ENCODE measurements at places on chromosomes 4 and X.

DNA sequence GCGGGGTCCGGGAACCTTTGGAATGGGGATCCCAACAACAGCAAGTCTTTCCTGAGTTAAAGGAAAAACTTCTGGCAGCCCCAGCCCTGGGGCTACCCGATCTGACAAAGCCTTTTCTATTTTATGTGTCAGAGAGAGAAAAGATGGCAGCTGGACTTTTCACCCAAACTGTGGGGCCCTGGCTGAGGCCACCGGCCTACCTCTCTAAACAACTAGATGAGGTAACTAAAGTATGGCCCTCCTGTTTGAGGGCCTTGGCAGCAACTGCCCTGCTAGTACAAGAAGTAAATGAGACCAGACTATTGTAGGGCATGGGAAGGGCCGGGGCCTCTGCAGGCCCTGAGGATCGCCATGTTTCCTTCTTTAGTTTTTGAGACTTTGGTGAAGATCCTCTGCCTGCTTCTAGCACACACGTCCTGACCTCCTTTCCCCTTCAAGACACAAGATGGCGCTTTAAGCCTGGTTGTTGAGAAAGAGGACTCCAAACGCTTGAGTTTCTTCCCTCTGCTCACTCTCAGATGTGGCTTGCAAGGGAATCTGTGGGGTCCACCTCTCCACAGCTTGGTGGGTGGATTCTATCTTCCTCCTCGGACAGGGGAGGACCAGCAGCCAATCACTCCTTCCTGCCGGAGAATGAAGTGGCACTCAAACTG, 18.5 kb upstream of the DRD5 start:
- DNase-seq, result peak; percentile 21

DNA sequence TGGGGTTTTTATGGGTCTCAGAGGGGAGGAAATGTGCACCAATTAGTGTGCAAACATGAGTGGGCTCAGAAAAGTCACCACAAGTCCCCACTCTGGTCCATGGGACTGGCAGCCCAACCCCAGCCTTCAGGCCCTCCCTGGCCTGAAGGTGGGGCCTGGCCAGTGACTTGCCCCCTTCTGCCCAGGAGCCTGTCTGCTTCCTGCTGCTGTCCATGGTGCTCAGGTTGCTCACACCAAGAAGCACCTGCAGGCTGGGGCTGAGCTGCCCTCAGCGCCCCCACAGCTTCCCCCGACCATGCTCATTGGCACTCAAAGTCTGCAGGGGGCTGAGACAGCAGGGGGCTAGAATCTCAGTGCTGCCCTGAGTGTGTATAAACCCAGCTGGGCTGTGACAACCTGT, 30.6 kb upstream of the GC start:
- DNase-seq, result no peak

GRCh38 chr4:173404296-173404865, 5.5 kb upstream of the SCRG1 start:
- no peak for DNase-seq

DNA sequence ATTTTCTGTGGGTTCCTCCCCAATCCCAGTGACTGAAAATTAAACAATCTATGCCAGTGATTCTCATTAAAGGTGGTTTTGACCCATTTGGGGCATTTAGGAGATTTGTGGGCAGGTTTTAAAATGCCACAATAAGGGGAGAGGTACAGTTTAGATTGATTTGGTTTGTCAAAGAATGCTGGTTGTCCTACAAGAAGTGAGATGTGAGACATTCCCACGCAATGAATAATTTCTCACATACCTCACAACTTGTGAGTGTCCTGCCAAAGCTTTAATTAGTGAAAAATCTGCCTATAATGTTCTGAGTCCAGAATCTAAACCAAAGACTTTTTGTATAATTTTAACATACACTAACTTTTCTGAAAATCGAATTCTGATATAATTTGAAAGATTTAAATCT, 199.4 kb downstream of the MAPK10 start:
- DNase-seq, result no peak

GRCh38 chrX:46673620-46674359, 85.1 kb downstream of the SLC9A7 start:
- no peak for DNase-seq

DNA sequence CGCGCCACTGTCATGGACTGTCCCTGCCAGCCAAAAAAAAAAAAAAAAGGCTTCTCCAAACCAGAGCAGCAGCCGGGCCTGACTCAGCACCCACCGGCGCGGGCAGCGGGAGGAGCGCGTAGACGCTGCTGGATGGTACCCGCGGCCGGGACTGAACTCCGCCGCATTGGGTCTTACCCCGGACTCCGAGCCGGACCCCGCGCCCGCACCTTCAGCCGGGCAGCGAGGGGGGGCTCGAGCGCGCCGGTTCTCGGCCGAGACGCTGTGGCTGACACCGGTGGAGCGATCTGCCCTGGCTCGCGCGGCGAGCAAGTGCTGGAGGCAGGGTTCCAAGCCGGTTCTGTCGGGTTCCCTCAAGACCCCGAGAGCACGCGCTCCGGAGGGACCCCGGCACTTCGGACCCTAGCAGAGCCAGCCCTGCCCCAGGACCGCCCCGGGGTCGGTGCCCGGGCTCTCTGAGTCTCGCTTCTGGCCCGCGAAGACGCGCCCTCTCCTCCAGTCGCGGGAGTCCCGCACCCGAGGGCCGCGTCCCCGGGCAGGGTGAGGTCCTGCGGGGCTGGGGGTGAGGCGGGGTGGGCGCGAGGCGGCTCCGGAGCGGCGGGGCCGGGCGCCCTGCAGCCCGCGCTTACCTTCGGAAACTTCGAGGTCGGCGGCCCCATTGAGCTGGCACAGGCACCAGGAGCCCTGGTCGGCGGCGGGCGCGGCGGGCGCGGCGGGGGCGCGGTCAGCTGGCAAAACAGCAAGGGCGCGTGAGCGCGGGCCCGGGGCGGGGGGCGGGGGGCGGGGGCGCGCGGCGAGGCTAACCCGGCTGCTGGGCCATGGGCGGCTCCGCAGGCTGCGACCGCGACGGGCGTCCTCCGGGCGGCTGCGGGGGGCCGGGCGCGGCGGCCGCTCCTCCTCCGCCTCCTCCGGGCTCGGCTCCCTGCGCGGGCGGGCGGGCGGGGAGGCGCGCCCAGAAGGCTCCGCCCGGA, 11.8 kb upstream of the MAN2B2 start:
- DNase-seq, result no peak

GRCh38 chr4:170307182-170307581, 217.4 kb upstream of the AADAT start:
- DNase-seq, result no peak

DNA sequence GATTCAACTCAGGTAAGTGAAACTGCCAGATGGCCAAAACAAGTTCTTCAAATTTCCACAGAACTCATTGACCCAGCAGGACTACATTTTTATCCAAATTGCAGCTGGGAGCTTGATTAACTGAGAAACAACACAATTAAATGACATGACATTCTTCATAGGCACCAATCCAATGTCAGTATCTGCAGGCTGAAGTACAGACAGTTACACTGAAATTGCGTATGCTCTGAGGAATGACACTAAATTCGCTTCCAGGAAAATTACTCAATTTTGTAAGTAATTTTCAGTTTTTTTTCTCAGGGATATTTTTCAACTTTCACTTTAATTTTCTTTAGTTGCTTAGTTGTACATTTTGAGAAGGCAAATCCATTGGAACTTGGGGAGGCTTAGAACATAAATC, 4.5 kb downstream of the C1GALT1C1 start:
- DNase-seq, result peak; percentile 34

- no peak for DNase-seq
Measured at GRCh38 chr4:43103048-43103447, 210.5 kb downstream of the GRXCR1 start.

DNA sequence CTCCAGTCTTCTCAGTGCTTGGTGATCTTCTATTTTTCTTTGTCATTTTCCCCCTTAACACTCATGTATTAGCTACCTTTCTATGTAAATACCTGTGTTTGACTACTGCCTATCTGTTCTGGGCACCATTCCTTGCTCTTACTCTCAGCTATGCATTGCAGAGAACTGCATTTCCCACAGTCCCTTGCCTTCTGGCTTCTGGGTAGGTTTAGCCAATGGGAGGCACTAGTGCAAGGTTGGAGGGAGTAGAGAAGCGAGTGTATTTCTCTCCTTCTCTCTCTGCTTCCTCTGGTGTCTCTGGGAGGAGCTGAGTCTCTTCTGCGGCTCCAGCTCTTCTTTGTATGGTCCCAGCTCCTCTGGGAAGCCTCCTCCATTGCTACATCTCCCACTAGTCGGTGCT, 50.5 kb downstream of the CWH43 start:
- DNase-seq, result no peak

GRCh38 chr4:189279188-189279587, 661.5 kb upstream of the FRG1 start:
- no peak for DNase-seq

DNA sequence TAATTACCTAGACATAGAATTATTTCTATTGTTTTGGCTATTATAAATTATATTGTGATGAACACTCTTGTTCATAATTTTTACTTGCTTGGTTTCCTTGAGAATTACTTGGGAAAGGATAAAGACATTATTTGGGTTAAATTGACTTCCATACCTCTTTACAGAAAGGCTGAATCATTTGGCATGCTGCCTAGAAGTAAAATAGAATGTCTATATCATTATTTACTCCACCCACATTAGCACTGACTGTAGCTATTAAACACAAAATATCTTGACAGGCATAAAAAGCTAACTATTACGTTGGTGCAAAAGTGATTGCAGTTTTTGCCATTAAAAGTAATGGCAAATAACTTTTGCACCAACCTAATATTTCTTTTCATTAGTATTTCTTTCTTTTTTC, 29.7 kb upstream of the ADH6 start:
- DNase-seq, result no peak

- no peak for DNase-seq
Measured at GRCh38 chrX:71514367-71515037, 18.4 kb upstream of the OGT start.

DNA sequence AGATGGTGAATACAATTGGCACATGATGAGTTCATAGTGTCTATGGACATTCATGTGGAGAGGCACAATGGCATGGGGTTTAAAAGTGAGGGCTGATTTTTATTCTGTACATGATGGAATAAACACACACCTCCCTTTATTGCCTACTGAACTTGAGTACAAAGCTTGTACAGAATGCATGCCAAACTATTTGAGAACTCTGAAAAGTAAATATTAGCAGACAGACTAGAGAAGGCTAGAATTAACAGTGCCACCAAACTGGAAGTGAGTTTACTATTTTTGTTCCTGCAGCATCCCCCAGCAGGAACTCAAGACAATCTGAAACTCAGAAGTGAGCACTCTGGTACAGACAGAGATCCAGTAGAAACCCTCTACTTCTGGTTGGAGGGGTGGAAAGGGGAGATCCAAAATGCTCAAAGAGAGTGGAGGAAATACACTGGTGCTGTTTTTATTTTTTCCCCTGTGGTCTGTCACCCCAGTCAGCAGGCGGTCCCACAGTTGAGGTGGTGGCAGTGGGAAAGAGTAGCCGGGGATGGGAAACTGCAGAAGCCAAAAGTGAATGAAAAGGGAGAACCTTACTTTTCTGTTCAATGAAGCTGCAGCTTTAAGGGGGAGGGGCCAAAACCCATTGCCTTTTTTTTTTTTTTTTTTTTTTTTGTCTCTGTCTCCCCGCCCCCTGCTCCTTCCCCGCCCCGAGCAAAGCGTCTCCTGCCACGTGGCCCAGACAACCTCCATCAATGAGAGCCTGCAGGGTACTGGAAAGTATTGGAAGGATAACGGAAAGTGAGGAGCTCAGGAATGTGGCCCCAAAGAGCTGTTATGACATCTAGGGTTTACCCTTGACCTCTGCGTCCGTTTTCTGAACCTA, 20.5 kb downstream of the AKAP4 start:
- DNase-seq, result no peak

DNA sequence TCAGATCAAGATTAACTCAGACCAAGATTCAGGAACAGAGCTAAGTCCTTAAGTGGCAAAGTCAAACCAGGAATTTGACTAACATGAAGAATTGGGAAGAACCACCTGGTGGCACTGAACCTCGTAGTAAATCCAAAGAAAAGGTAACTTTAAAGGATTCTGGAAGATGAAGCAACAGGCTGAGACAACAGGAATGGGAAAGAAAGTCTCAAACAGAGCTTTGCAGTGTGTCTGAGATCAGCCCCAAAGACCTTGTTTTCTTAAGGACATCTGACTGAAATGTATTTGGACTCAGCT, 126.1 kb downstream of the ASB9 start:
- no peak for DNase-seq

- DNase-seq, result no peak
Measured at GRCh38 chr4:164188236-164188635, 565.7 kb upstream of the SMIM31 start.

- DNase-seq, result no peak
Measured at GRCh38 chr4:57877047-57877458, 766.9 kb upstream of the IGFBP7 start.

DNA sequence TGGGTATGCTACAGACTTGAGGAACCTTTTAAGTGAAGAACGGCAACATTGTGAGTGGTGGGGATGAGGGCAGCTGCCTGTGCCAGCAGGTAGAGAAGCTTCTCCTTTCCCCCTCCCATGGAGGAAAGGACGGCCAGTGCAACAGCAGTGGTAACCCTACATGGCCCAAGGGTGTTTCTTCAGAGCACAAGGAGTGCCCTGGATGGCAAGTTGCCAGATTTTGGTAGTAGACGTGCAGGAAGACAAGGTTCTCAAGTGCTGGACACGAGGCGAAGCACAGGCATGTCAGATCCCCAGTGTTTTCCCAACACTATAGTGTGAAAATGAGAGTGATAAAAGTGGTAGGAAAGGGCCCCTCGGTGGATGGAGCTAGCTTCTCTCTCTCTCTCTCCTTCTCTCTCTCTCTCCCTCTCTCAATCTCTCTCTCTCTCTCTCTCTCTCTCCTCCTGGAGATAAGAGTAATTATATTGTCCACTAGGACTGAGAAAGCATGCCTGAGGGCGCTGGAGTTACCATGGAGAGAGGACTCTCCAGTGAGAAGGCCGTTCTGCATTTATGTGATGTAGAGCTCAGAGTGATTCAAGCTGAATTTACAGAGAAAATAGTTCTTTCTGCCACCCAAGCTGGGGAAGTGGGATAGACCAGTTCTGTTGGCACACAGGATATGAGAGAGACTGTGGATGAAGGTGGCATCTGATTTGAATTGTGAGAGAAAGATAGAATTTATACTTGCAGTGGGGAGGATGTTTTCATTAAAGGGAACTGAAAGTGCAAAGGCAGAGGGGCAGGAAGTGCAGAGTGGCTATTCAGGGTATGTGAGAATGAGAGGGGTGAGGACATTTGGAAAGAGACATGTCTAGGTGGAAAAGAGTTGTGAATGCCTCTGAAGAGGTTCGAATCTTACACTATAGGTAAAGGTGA, 25.7 kb upstream of the TRPC3 start:
- no peak for DNase-seq

GRCh38 chr4:156949373-156949814, 22.2 kb downstream of the PDGFC start:
- no peak for DNase-seq

- DNase-seq, result no peak
Measured at GRCh38 chr4:122960611-122961000, 38.2 kb upstream of the NUDT6 start.

All from GM04503 (cell line).